AG04449 (cell line): ENCODE measurements at places on chromosomes 13 and 19.

DNA sequence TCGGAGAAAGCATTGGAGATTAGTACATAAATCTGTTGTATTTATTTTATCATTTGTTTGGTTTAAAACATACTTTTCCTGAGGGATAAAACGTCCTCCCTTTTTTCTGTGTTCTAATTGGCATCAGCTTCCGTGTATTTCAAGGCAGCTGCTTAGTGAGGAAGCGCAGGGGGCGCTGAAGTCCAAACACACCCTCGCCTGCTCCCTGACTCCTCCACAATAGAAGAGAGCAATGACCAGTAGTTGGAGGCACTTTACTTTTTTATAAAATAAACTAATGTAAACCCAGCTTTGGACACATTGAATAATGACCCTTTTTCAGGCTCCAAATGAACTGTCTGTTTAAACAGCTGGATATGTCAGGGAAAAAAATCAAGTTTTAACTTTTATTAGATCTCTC is 79.9 kb downstream of the RNASEH2B start:
- no peak for DNase-seq

- no peak for DNase-seq
Measured at GRCh38 chr13:65926750-65927171, 1303.4 kb downstream of the PCDH9 start.

DNA sequence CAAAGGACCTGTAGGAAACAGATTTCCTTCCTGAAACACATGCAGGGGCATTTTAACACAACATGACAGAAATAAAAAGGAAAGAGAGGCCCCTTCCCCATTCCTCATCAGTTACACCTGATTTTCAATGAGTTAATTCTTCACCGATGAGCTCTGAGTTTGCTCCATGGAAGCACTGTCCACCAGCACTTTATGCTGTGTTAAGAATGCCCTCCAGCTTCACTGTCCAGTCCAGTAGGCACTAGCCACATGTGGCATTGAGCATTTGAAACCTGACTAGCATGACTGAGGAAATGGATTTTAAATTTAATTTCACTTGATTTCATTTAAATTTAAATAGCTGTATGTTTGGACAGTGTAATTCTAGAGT is 217.2 kb upstream of the SLC10A2 start:
- DNase-seq, result no peak

DNA sequence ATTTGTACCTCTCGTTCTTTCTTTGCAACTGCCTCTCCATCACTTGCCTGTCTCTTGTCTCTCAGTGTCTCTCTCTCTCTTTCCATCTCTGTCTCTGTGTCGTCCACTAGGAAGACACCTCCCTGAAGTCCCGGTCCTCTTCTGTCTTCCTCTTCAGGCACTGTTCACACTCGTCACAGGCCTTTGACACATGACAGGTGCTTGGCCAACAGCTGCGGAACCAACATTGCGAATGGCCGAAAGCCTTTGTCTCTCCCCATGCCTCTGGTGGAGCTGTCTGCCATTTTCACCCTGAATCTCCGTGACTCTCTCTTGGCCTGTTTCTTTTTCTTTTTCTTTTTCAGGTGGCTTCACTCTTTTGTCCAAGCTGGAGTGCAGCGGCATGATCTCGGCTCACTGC is 2.8 kb downstream of the HIPK4 start:
- no peak for DNase-seq

DNA sequence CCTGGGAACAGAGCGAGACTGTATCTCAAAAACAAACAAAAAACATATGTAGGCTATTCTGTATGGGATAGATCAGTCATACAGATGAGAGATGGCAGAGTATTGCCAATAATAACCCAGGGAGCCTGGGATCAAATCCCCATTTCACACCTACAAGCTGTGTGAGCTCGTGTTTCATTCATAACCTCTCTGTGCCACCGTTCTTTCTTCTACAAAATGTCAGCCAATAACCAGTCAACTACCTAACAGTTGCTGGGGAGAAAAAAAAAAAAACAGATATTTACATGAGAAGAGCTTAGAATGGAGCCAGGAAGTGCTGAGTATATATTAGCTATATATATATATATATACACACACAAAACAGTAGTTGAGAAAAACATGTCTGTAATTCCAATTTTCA is 6.5 kb upstream of the IFNL2 start:
- DNase-seq, result no peak

DNA sequence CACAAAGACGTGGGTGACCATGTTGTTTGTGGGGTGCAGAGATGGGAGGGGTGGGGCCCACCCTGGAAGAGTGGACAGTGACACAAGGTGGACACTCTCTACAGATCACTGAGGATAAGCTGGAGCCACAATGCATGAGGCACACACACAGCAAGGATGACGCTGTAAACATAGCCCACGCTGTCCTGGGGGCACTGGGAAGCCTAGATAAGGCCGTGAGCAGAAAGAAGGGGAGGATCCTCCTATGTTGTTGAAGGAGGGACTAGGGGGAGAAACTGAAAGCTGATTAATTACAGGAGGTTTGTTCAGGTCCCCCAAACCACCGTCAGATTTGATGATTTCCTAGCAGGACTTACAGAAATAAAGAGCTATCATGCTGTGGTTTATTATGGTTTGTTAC is 5.6 kb downstream of the KLK2 start:
- DNase-seq, result no peak

GRCh38 chr13:50309318-50309717 is 294.1 kb downstream of the KCNRG start:
- DNase-seq, result no peak

DNA sequence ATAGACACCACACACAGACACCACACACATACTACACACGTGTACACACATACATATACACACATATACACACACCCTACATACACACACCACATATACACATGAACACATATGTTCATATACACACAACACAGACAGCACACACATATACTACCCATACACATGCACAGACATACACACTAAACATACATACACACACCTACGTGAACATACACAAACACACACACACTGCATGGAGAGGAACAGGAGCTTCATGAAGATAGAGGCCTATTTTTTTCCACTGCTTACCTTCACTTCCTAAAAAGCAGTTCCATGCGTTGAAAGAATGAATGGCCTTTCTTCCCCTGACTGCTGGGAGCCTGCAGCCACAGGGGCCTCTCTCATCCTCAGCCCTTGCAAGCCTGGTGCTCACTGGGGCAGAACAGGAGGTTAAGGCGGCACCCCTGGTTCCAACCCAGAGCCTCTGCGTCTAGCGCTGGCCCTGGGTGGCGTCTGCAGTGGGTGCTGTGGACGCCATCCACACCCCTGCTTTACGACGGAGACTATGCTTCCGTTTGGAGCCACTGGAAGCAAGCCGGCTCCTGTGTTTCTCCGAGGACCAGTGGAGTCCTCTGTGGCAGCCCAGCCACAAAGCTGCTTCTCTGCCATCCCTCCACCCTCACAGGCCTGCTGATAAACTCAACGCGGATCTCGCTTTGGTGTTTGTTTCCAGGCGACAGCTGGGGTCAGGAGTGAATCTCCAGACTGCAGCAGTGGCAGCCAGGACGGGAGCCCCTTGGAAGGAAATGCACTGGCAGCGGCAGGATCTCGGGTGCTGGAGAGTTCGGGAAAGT is 1.9 kb upstream of the RASA3 start:
- no peak for DNase-seq

DNA sequence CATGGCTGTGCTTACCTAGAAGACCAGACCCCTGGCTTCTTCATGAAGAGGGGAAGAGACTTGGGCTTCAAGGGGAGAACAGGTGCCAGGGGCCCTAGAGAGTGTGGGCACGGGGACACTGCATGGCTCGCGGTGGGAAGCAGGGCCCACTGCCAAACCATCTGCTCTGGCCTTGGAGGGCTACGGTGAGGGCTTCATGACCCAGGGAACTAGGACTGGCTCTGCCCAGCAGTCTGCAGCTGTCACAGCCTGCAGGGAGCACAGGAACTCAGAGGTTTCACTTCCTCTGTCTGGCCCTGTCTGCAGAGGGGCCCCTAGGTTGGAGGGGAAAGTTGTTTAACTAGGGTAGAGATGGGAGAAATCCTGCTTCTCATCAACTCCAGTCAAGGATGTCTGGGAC is 4.3 kb downstream of the ERCC1 start:
- DNase-seq, result no peak
